GM13977 (cell line): ENCODE measurements at places on chromosomes 12 and 14.

GRCh38 chr12:88630561-88630960 lies 50.3 kb upstream of the KITLG start:
- no peak for DNase-seq

GRCh38 chr14:31962920-31963319 lies 114.2 kb upstream of the ARHGAP5 start:
- DNase-seq: no peak

- DNase-seq: no peak
Observed at GRCh38 chr14:84584511-84584910, 945.4 kb upstream of the FLRT2 start.

DNA sequence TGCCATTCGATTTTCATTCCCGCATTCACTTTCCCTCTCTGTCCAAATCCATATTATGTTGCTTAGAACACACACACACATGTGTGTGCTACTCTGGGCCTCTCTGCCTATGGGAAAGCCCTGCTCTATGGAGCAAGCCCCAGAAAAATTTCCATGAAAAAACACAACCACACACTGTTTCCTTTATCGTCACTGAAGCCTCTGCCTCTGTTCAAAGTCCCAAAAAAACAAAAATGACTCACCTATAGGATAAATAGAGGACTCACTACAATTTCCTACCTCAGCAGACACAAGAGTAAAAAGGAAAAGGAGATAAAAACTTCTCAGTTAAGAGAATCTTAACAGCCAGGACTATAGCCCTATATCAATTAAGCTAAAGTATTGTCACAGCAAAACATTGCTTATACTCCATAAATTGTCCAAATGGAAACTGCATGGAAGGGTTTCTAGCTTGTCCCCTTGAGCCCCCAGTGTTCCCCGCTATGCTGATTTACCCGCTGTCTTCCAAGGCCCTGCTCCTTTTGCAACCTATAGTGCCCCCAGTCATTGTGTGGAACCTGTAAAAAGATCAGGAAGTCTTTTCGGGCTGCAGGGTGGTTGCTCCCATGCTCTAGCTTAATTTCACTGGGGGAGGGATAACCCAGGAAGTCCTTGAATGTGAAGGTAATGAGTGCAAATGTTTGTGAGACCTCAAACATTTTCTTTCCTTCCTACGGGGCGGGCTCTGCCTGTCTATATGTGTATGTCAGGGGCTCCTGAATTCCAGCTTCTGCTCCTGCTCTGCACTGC lies 11.1 kb upstream of the PIP4K2C start:
- DNase-seq: no peak

DNA sequence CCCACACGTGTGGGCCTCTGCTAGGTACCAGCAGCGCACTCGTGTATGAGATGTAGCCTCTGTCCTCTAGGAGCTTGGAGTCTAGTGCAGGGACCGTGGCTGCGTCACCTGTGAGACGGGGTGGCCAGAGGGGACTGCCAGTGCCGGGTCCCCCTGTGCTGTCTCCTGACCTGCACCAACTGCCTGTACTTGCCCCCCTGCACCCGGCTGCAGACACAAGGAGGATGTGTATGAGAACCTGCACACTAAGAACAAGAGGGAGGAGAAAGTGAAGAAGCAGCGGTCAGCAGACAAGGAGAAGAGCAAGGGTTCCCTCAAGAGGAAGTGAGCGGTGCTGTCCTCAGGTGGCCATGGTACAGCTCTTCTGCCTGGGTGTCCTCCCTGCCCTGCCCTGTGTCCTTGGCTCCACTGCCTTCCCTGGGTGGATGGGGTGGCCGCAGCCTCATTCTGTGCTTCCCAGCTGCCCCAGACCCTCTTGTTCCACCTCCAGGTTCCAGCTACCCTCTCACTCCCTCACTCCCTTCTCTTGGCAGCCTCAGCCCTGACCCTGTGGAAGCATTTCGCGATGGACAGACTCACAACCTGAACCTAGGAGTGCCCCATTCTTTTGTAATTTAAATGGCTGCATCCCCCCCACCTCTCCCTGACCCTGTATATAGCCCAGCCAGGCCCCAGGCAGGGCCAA lies 9.6 kb downstream of the PTPN6 start:
- DNase-seq: peak; percentile 65

DNA sequence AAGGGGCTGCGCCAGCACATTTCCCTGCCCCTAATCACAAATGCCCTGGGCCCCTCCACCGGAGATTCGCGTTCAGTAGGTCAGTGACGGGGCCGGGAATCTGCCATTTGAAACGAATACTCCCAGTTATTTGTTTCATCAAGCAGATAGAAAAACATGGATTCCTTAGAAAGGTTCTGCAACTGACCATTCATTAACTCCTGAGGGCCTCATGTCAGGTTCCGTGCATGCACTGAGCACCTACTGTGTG lies 25.6 kb upstream of the UBC start:
- DNase-seq: no peak

- no peak for DNase-seq
Observed at GRCh38 chr12:19959353-19959752, 409.0 kb upstream of the PDE3A start.

- no peak for DNase-seq
Observed at GRCh38 chr14:60931218-60931617, 49.7 kb downstream of the TRMT5 start.

- no peak for DNase-seq
Observed at GRCh38 chr12:130459916-130460315, 122.2 kb downstream of the PIWIL1 start.

- DNase-seq: no peak
Observed at GRCh38 chr12:26499979-26500640, 304.7 kb downstream of the SSPN start.

GRCh38 chr12:49079793-49080192 lies 10.0 kb upstream of the RHEBL1 start:
- no peak for DNase-seq

DNA sequence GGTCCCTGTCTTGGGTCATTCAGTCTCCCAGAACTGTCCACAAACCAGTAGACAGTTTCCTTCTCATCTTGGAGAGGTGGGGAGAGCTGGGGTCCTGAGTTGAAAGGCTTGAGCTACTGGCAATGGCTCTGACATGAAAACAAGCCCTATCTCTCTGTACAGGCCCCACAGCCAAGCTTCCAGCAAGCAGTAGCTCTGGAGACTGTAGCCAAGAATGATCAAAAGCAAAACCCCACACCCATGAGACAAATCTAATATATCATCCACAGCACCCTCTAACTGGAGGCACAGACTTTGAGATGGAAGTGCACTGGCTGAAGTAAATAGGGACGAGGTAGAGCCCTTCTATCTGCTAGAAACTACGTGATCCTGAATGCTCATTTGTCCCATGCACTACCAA lies 40.9 kb downstream of the RERG start:
- DNase-seq: no peak

DNA sequence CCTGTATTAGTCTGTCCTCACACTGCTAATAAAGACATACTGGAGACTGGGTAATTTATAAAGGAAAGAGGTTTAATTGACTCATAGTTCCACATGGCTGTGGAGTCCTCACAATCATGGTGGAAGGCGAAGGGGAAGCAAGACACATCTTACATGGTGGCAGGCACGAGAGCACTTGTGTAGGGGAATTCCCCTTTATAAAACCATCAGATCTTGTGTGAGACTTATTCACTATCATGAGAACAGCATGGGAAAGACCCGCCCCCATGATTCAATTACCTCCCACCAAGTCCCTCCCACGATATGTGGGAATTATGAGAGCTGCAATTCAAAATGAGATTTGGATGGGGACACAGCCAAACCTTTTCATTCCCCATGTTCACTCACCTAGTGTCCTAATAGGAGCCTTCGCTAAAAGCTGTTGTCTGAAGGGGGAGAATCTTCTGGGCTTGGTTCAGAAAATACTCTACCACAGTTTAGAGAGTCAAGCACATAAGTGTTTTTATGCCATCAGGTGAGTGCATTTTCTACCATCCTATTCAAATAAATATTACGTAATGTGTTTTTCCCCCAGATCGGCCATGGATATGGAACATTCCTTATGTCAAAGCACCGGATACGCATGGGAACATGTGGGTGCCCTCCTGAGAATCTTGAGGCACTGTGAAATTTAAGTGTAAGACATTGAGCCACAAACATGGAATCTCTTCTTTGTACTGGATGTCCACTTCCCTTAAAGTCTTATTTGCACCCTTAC lies 19.1 kb upstream of the KCNK13 start:
- no peak for DNase-seq

DNA sequence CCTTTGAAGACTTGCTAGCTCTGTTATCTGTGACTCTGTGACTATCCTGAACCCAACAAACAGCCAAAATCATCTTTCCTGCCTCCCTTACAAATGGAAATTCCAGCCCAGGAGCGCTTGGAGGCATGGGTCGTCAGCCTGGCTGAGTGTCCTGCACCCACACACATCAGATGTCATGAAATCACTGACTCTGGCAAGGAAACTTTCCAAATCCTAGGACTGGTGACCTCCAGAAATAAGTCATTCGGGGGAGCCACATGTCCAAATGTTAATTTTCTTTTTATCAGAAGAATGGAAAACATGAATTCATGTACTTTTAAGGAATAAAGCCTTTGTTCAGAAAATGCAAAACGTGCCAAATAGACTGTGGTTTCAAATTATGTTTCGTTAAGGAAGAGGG lies 96.3 kb upstream of the EVL start:
- DNase-seq: no peak

GRCh38 chr14:74549588-74549987 lies 56.0 kb downstream of the ISCA2 start:
- no peak for DNase-seq

GRCh38 chr14:21258005-21258888 lies 11.0 kb downstream of the HNRNPC start:
- no peak for DNase-seq

DNA sequence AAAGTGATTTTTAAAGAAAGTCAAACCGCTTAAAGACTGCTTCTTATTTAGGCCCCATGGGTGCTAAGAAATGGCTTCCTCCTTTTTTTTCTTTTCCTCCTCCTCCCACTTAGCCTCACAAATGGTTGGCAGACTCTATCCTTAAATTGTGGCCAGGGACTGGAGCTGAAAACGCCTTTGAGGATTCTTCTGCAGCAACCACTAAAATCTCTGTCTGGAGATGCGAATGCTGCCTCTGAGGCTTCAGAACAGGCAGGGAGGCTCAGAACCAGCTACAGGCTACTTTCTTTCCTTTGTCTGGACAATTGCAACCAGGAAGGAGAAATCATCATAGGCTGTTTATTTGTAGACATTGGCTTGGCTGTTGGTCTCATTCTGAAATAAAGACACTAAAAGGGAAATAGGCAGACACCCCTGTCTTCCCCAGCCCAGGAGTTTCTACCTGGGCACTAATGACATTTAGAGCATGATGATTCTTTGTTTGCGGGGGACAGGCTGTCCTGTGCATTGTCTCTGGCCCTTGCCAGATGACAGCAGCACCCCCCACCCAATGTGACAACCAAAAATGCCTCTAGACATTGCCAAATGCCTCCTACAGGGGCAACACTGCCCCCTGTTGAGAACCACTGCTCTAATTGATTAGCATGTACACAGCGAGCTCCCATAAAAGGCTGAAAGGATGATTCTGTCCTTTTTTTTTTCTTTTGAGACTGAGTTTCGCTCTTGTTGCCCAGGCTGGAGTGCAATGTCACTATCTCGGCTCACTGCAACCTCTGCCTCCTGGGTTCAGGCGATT lies 50.3 kb downstream of the MAP1LC3B2 start:
- DNase-seq: no peak
